CD4-positive, alpha-beta T cell (primary cell): ENCODE measurements at places on chromosomes 13 and 19.

GRCh38 chr13:76293751-76294150, 592.5 kb downstream of the KCTD12 start:
- DNase-seq: no peak

- DNase-seq: no peak
These were observed 353.6 kb downstream of the FGF9 start for GRCh38 chr13:22024381-22024994.

DNA sequence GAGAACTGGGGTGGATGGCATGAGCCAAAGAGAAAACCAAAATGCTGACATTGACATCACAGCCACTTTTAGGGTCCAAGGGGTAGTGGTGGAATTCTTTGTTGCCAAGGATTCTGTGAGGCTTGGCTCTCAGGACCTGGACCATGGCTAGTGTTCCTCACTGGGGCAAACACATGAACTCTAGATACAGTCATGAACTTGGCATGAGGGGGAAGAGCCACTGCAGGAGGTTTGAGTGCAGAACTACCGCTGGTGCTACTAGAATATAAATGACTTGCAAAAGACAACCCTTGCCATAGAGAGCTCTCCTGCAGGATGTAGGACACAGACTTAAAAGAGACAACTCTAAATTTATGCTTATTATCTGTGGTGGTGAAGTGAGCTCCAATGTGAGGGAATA, 29.8 kb upstream of the FRY start:
- DNase-seq: no peak

GRCh38 chr13:32021785-32022184, 9.8 kb upstream of the FRY start:
- no peak for DNase-seq

- DNase-seq: peak; percentile 74
These were observed 131.3 kb downstream of the STK24 start for GRCh38 chr13:98445340-98446233.

- no peak for DNase-seq
These were observed 289.4 kb upstream of the MIR17HG start for GRCh38 chr13:91058066-91058465.

DNA sequence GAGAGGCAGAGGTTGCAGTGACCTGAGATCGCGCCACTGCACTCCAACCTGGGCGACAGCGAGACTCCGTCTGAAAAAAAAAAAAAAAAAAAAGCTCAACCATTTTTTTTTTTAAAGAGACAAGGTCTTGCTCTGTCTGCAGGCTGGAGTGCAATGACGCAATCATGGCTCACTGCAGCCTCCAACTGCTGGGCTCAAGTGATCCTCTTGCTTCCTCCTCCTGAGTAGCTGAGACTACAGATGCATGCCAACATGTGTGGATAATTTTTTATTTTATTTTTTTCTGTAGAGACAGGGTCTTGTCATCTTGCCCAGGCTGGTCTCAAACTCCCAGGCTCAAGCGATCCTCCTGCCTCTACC, 10.3 kb downstream of the EHD2 start:
- DNase-seq: no peak

DNA sequence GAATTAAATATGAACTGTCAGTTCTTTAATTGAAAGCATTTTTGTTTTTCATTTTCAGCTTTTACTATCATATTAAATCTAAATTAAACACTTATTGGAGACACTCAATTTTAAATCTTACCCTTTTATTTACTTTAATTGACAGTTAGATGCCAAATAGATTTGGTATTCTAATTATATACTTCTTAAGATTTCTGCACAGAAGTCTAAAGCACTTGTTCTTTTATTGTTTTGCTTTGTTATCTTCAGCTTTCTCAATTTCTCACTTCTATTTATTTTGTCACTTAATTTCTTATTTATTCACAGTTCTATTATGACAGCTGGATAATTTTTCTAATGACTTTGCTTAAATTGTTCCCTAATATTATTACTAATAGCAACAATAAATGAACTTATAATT, 1397.3 kb upstream of the MIR17HG start:
- no peak for DNase-seq

GRCh38 chr19:493391-494170, 2.7 kb upstream of the MADCAM1 start:
- DNase-seq: no peak

GRCh38 chr19:855566-856120, 3.5 kb downstream of the ELANE start:
- no peak for DNase-seq

- DNase-seq: no peak
These were observed 60.8 kb downstream of the SOX1 start for GRCh38 chr13:112127564-112128330.

DNA sequence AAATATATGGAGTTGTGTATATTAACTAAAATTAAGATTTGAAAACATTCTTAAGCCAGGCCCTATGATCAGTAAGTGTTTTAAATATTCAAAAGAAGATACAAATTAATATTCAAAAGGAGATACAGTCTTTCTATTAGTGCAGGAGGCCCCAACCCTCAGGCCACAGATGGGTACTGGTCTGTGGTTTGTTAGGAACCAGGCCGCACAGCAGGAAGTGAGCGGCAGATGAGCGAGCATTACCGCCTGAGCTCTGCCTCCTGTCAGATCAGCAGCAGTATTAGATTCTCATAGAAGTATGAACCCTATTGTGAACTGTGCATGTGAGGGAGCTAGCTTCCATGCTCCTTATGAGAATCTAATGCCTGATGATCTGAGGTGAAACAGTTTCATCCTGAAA, 232.9 kb downstream of the FOXO1 start:
- DNase-seq: peak; percentile 66

DNA sequence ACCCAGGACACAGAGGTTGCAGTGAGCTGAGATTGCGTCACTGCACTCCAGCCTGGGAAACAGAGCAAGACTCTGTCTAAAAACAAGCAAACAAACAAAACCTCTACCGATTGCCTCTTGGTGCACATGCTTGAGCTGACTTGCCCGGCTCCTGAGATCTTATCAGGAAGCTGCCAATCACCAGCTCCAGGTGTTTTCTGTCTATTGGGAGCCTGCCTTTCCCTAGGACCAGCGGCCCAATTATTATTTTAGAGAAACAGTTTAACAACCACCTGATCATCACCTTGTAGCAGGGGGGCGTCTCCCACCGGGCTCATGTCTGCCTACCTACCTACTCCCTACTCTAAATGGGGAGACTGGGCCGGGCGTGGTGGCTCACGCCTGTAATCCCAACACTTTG, 10.8 kb downstream of the CLEC4M start:
- DNase-seq: no peak

GRCh38 chr13:99199541-99200431, 868 bp upstream of the UBAC2 start:
- DNase-seq: no peak

DNA sequence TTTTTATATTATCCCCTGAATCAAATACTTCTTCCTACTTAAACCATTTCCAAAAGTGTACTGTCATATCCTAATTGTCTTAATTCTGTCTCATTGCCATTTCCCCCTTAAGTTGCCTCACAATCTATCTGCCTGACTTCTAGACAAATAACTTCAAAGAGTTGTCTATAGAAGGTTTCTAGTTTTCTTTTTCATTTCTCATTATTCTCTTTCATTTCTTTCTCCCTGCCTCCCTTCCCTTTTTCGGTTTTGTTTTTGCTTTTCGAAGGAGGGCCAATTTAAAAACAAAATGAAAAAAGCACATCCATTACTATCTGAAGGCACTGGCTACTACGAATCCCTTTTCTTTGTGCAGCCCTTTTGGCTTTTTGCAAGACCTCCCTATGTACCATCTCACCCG, 367.2 kb downstream of the DNAJC15 start:
- no peak for DNase-seq

GRCh38 chr13:30072818-30073186, 222.4 kb upstream of the UBL3 start:
- no peak for DNase-seq

- DNase-seq: no peak
These were observed 1899.4 kb downstream of the PCDH9 start for GRCh38 chr13:65330691-65331090.

GRCh38 chr19:18859676-18860301, 28.0 kb downstream of the UPF1 start:
- DNase-seq: no peak

DNA sequence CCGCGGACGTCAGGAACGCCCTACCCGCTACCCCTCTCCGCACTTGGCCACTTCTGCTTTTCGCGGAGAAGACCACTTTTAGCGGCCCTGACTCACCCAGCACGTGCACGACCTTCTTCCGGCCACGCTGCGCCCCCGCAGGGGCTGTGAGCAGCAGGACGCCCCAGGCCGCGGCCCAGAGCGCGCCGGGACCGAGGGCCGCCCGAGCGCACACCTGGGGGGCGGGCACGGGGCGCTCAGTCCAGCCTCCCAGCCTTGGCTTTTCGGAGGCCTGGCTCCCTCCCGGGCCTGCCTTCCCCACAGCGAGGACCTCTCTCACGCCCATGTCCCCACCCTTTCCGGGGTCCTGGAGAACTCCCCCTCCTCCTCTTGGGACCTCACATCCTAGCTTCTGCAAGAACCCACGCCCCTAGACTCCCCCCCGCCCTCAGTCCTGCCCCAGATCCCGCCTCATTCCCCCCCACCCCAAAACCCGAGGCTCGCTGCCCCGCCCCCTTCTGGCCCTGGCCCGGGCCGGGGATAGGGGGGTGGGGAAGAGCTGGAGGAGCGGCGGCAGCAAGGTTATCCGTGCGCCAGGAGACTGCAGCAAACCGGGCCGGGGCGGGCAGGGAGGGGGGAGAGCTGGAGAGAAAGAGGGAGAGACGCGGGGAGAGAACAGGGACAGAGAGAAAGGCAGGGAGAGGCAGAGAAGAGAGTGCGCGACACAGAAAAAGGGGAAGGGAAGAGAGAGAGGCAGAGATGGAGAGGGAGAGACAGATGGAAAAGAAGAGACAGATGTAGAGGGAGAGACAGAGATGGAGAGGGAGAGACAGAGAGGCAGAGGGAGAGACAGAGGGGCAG, 11.5 kb downstream of the TM6SF2 start:
- DNase-seq: no peak

GRCh38 chr13:109314101-109314500, 472.3 kb downstream of the IRS2 start:
- DNase-seq: no peak

DNA sequence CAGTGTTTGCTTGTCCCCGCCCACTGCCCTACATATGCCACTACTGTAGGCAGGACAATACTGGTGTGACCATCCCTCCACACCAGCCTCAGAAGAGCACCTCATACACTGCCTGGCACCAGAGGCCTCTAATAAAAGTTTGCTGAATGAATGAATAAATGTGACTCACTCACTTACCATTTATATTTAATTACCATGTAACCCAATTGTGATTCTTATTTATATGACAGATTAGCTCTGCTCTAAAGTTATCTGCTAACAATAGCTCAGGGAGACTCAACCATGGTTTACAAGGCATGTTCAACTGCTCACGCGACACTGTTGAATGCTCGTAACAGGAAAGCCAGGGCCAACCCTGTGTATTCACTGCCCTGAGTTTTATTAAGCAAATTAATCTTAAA, 66.0 kb upstream of the DOCK9 start:
- DNase-seq: no peak

DNA sequence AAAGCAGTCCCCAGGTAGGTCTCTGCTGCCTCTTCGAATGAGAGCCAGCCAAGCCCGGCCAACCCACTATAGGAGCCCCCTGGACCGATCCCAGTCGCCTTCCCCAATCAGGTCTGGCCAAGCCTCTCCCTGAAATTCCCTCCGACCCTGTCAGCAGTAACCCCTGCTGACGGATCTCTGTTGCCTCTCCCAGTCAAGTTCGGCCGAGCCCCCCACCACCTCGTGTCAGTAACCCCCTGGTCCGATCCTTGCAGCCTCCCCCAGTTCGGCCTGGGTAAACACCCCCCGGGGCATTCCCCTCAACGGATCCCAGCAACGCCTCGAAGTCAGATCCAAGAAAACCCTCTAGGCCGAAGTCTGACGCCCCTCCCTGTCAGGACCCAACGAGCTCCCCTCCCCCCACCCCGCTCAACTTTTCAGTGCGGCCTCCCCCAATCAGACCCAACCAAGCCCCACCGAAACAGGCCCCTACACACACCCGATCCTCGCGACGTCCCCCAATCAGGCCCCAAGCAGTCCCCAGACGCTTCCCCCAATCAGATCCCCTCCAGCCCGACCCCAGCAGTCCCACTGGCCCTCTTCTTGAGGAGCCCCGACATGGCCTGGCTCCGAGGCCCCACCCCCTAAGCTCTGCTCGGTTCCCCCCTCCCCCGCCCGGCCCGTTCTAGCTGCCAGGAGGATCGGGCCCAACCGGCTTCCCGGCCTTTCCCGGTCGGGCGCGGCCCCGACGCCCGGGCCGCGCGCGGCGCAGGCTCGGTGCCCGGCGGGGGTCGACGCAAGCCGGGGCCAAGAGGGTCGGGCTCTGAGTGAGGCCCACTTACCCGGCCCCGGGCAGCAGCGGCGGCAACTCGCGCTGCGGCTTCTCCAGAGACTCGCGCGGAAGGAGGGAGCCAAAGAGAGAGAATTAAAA, 1.8 kb downstream of the TNPO2 start:
- peak; percentile 46 for DNase-seq

GRCh38 chr13:79432992-79433391, 26.9 kb upstream of the RBM26 start:
- no peak for DNase-seq

DNA sequence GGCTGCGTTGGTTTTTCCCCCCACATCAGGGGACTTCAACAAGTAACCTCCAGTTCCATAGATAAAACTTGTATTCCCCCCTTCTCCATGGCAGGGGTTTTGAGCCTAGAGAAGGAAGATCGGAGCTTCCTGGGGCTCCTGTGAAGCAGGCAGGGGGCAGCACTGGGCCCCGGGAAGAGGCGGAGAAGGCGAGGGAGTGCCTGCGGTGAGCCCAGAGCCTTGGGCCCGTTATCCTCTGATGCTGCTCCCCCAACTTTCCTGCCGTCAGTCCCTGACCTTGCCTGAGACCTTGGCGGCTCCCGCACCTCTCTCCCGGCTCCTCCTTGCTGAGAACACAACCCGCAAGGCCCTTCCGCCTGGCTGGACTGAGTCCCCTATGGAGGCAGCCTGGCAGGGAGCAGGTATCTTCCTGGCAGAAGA, 2.5 kb downstream of the LIPE start:
- no peak for DNase-seq

DNA sequence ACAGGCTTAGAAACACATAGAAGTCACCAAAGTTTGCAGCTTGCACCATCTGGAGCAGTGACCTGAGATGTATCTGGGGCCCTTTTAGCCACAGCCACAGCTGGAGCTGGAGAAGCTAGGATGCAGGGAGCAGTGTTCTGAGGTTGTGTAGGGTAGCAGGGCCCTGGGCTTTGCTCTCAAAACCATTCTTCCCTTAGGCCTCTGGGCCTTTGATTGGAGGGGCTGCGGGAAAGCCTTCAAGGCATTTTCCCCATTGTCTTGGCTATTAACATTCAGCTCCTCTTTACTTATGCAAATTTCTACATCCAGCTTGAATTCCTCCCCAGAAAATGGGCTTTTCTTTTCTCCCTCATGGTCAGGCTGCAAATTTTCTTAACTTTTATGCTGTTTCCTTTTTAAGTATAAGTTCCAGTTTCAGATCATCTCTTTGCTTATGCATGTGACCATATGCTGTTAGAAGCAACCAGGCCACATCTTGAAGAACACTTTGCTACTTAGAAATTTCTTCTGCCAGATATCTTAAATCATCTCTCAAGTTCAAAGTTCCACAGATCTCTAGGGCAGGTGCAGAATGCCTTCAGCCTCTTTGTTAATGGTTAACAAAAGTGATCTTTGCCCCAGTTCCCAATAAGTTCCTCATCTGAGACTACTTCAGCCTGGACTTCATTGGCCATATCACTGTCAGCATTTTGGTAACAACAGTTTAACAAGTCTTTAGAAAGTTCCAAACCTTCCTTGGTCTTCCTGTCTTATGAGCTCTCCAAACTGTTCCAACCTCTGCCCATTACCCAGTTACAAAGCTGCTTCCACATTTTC, 48.5 kb downstream of the NBEA start:
- no peak for DNase-seq
